Heart right ventricle (tissue), 16 donors: ENCODE measurements at places on chromosomes 2 and 18. TPM values are rescaled to one million over a fixed set of nuclear protein-coding genes. Genes with fewer than 3 reads are reported as not detected.

DNA sequence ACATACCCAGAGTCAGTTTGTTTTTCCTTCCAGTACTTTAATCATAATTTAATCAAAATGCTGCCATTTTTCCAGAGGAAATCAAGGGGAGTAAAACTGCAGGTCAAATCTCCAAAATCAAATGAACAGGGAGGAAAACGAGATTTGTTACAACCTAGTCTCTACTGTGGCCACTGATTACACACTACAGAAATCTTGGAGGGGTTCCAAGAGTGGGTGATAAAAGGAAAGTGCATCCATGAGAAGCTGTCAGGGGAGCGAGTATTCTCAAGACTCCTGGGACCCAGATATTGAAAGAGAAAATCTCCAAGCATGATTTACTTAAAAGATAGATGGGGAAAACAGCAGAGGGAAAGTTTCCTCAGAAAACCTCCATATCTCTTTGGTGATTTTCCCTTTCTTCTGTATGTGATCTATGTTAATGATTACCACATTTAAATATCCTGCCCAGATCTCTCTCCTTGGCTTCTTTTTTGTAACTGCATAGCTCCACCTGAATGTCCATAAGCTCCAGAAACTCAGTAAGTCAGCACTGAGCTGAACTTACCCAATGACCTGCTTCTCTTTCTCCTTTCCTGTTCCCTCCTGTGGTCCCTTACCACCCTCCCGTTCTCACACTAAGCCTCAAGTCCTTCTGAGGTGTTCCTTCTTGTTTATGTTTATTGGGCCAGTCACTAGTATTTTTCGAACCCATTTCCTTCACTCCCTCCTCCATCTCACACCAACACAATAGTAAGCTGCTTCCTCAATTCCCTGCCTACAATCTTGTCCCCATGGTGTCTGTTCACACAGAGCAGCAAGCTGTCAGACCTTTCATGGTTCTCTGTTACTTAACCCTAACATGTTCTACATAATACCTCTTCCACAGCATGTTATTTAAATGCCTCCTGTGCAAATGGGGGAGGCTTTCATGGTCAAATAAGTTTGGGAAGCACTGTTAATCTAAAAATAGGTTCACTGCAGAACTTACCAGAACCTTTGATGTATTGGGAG, 73.9 kb upstream of the TWSG1 start:
- H3K27me3 ChIP-seq, result no peaks in the 10 kb centered on the region
- H3K4me3 ChIP-seq, result no peak overlapping the region
- no peaks in the 10 kb centered on the region for H3K36me3 ChIP-seq
- H3K27ac ChIP-seq, result no peak overlapping the region
- no peaks in the 10 kb centered on the region for H3K4me1 ChIP-seq

GRCh38 chr2:165305391-165306096, 66.3 kb downstream of the SCN2A start:
- H3K4me3 ChIP-seq, result no peak overlapping the region
- no peak for DNase-seq
- H3K4me1 ChIP-seq, result no peaks in the 10 kb centered on the region
- H3K27me3 ChIP-seq, result no peaks in the 10 kb centered on the region
- H3K36me3 ChIP-seq, result no peaks in the 10 kb centered on the region
- no peak overlapping the region for H3K27ac ChIP-seq

GRCh38 chr2:170531876-170532275, 183.3 kb upstream of the SP5 start:
- H3K27ac ChIP-seq, result no peak overlapping the region
- H3K36me3 ChIP-seq, result no peaks in the 10 kb centered on the region
- H3K4me1 ChIP-seq, result peaks cover 11% of the 10 kb centered on the region
- H3K4me3 ChIP-seq, result no peak overlapping the region
- DNase-seq, result no peak

GRCh38 chr2:240768216-240768615, 51.8 kb downstream of the KIF1A start:
- no peaks in the 10 kb centered on the region for H3K36me3 ChIP-seq
- H3K27me3 ChIP-seq, result no peaks in the 10 kb centered on the region
- no peak overlapping the region for H3K4me3 ChIP-seq
- no peaks in the 10 kb centered on the region for H3K4me1 ChIP-seq

DNA sequence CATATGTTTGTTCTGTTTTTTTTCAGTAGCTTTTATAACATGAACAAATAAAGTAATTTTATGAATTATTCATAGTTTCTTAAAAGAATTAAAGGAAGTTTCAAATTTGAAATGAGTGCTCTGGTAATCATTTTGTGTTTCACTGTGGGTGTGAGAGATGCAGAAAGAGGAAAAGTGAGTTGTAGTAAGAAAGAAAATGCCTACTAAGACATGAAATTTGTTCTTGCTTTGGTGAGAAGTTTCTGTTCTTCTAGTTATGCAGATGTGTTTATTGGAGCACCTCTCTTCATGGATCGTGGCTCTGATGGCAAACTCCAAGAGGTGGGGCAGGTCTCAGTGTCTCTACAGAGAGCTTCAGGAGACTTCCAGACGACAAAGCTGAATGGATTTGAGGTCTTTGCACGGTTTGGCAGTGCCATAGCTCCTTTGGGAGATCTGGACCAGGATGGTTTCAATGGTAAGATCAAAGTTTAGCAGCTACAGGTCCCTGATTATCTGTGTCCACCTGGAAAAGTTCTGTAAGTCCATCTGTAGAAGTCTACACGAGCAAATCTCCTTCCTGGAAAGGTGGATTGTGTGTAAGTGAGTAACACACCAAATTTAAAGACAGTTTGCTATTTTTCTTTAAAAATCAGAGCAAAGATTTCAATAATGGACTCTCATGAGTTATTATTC, 51.4 kb downstream of the ITGAV start:
- no peak overlapping the region for H3K27ac ChIP-seq
- H3K36me3 ChIP-seq, result no peaks in the 10 kb centered on the region
- H3K4me1 ChIP-seq, result no peaks in the 10 kb centered on the region
- H3K4me3 ChIP-seq, result no peak overlapping the region
- no peaks in the 10 kb centered on the region for H3K27me3 ChIP-seq

- H3K4me1 ChIP-seq, result peaks cover 32% of the 10 kb centered on the region
- H3K27ac ChIP-seq, result no peak overlapping the region
- H3K27me3 ChIP-seq, result peaks cover 87% of the 10 kb centered on the region
- H3K4me3 ChIP-seq, result peak overlapping the region; percentile 25
Observed at GRCh38 chr2:60556576-60557485, 3.4 kb upstream of the BCL11A start.

DNA sequence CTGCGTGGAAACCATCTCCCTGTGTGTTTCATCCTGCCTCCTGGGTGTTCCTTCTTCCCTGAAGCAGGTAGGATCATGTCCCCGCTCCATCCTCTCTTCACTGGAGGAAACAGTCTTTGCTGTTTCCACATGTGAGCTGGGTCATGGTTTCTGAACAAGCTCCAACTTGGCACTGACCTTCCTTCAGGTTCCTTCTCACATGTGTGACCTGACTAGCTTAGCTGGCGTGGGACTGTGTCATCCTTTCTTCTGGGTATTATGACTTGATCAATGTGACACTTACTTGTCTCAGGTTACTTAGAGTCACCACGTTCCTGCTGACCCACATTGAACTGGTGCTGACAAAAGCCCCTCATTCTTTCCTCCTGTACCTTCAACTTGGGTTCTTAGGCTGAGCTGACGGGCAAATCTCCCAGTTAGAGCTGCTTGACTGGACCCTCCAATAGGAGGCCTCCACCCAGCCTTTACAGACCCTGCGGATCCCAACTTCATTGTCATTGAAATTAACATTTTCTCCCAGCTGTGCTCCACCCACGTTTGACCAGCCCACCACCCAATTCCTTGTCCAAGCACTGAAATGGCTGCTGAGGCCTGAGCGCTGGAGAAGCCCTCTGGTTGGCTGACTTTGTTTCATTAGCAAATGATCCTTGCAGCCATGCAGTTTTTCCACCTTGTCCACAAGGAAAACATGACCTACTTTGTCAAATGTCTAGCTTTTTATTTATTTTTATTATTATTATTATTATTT, 128.1 kb downstream of the DDX1 start:
- no peak for DNase-seq
- no peaks in the 10 kb centered on the region for H3K27me3 ChIP-seq
- no peaks in the 10 kb centered on the region for H3K36me3 ChIP-seq
- no peaks in the 10 kb centered on the region for H3K4me1 ChIP-seq
- no peak overlapping the region for H3K4me3 ChIP-seq

GRCh38 chr2:114127372-114127771, 237.5 kb downstream of the ACTR3 start:
- no peak overlapping the region for H3K27ac ChIP-seq
- no peak for DNase-seq
- H3K27me3 ChIP-seq, result no peaks in the 10 kb centered on the region
- no peaks in the 10 kb centered on the region for H3K36me3 ChIP-seq
- H3K4me3 ChIP-seq, result no peak overlapping the region

GRCh38 chr2:21263622-21264021, 139.9 kb downstream of the TDRD15 start:
- no peak overlapping the region for H3K4me3 ChIP-seq
- DNase-seq, result no peak
- H3K4me1 ChIP-seq, result peaks cover 5% of the 10 kb centered on the region
- no peaks in the 10 kb centered on the region for H3K27me3 ChIP-seq
- H3K27ac ChIP-seq, result no peak overlapping the region

DNA sequence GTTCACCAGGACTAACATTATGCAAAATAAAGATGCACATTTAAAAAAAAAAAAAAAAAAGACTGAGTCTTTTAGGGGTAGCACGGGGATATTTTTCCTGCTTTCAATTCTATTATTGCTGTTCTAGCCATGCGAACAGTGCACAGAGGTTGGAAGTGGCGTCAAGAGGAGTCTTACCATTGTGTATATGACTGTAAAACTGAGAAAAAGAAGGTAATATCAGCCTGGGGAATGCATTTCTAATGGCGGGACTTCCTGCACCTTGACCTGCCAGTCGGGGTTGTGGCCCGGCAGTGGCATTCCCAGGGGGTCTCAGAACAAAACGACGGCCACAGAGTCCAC, 48.5 kb upstream of the ATP6V1B1 start:
- H3K4me1 ChIP-seq, result peaks cover 15% of the 10 kb centered on the region
- no peak for DNase-seq
- H3K27ac ChIP-seq, result peak overlapping the region; percentile 47
- peak overlapping the region; percentile 47 for H3K4me3 ChIP-seq
- H3K36me3 ChIP-seq, result no peaks in the 10 kb centered on the region

DNA sequence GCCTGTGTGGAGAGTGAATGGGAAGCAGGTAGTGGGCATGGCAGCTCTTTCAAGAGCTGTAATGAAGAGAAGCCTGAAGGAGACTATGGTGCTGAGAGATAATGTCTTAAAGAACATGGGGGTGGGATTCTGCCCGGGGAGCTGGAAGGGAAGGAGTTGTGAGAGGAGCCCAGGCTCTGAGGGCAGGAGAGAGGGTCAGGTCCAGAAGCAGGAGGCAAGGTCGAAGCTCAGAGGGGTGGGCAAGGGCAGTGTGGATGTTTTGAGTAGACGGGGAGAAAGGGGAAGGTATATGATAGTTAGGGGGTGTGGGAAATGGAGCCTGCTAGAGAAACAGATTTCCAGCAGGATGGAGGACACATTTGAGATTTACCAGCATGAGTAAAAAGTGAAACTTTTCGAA, 2.1 kb downstream of the CAPN10 start:
- no peaks in the 10 kb centered on the region for H3K27me3 ChIP-seq
- H3K27ac ChIP-seq, result no peak overlapping the region
- H3K4me3 ChIP-seq, result no peak overlapping the region
- H3K4me1 ChIP-seq, result peaks cover 46% of the 10 kb centered on the region

DNA sequence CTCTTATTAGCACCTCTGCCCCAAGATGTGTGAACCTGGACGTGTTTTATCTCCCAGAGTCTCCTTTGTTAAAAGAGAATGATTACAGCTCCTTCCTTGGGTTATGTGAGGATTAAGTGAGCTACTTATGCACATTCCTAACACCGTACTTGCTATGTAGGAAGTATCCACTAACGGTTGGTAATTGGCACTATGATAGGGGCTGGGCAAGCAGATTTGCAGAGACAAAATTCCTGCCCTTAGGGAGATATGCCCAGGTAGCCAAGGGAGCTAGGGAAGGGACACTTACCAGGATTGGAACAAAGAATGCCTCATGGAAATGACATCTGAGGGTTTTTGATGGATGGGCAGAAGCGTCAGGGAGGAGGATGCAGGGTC, 11.5 kb upstream of the ALPK2 start:
- peaks cover 31% of the 10 kb centered on the region for H3K4me1 ChIP-seq
- H3K36me3 ChIP-seq, result no peaks in the 10 kb centered on the region
- DNase-seq, result no peak
- no peak overlapping the region for H3K4me3 ChIP-seq
- no peaks in the 10 kb centered on the region for H3K27me3 ChIP-seq
- H3K27ac ChIP-seq, result no peak overlapping the region

DNA sequence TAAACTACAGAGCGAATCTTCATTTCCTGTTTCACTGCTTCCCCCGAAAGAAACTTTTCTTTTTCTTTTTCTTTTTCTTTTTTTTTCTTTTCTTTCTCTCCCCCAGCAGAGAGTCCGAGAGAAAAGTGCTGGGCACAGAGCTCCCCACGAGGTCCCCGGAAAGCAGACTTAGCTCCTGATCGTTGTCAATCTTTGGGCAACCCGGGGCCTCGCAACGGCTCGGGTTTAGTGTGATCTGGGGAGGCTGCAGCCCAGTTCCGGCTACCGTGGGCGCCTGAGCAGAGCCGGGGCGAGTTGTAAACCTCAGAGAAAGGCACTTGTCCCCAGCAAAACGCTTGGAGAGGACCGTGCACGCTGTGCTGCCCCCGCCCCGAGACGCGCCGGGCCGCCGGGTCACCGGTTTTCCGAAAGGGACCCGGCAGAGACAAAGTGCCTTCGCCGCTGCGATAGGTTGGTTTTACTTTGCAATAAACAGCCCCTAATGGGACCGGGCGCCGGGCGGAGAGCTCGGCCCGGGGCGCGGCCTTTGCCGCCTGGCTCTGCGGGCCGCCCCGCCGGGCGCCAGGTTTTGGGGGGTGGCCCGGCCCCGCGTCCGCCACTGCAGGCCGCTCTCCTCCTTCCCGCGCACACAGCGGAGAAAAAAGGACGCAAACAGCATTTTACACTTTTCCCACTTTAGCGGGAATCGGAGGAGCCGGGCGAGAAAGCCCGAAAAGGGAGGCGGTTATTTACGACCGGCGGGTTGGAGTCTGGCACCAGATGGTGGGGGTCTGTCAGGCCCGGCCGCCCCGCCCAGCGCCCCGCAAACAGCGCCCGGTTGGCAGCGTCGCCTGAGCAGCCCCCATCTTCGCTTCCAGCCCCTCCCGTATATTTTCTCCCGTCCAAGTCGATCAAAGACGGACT, 136.0 kb downstream of the INSIG2 start:
- H3K36me3 ChIP-seq, result no peaks in the 10 kb centered on the region
- no peak overlapping the region for H3K27ac ChIP-seq
- H3K27me3 ChIP-seq, result peaks cover 99% of the 10 kb centered on the region
- H3K4me3 ChIP-seq, result peak overlapping the region; percentile 31
- peaks cover 12% of the 10 kb centered on the region for H3K4me1 ChIP-seq

The PAX8 gene
- 0.08 TPM for total RNA-seq

The OST4 gene
- 387 TPM for total RNA-seq

The FTCDNL1 gene
- 3.8 TPM for total RNA-seq

The KLHL29 gene
- total RNA-seq, result 1.5 TPM

The SANBR gene
- total RNA-seq, result 6.7 TPM
